T-helper 9 cell (primary cell): ENCODE measurements at places on chromosomes 5 and 9.

DNA sequence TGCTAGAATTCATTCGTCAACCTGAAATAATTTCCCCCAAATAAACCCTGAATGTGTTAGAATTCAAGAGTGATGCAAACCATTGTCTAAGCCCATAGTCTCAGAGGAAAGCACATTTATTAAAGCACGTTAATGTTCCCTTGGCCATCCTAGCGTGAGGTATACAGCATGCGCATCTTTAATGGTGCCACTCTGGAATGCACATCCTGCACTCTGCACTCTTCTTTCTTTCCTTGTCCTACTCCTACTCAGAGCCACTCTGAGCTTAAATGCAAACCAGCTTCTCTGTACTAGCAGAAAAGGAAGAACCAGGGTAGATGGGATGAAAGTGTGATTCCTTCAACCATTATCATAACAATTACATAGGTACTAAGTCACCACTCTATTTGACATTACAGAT lies 50.4 kb downstream of the ARL15 start:
- no peak for DNase-seq

DNA sequence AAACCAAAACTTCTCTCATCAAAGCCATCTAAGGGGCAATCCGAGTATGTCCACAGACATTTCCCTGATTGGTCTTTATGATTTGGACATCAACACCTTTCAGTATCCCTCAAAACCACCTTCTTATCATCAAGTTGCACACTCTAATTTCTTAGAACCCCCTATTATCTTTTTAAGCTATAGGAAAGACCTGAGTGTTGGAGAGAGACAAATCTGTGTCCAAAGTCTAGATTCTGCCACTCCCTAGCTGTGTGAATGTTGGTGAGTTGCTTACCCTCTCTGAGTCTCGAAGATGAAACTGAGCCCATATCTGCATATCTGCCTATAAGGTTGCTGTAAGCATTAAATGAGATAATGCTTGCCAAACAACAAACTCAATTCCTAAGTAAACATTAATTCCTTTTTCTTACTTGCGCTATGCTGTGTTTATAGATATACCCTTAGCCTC lies 159.1 kb downstream of the DOCK8 start:
- no peak for DNase-seq

DNA sequence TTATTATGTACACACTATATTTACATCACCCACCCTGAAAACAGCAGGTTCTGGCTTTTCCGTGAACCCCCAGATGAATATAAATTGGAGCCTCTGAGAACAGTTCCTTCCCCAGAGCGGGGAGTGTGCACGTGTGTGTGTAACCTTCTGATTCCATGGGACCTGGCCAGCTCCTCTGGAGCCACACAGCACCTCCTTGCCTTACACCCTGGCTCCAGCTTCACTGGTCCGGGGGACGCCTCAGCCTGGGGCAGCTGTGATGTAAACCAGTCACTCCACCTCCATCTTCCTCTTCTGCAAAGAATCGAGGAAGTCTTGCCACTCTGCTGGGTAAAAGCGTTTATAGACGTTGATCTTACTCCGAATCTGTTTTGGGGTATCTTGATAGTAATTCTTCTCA lies 4.4 kb downstream of the NOP16 start:
- DNase-seq: no peak

- no peak for DNase-seq
Measured at GRCh38 chr9:80492221-80492620, 920.5 kb downstream of the TLE4 start.

- DNase-seq: no peak
Measured at GRCh38 chr9:82080265-82080664, 91.7 kb downstream of the SPATA31D1 start.

- DNase-seq: no peak
Measured at GRCh38 chr9:121286973-121287741, 19.2 kb downstream of the GSN start.

DNA sequence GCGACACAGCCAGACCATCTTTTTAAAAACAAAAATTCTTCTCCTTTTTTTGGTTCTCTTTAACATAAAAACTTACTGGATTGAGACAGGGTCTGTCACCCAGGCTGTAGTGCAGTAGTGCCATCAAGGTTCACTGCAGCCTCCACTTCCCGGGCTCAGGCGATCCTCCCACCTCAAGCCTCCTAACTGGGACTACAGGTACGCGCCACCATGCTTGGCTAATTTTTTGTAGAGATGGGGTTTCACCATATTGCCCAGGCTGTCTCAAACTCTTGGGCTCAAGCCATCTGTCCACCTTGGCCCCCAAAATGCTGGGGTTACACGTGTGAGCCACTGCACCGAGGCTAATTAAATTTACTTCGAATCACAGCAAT lies 13.8 kb downstream of the HNRNPK start:
- DNase-seq: no peak

- DNase-seq: no peak
Measured at GRCh38 chr9:133944746-133945135, 47.4 kb downstream of the VAV2 start.

GRCh38 chr5:116576053-116576713 lies 1.6 kb upstream of the SEMA6A start:
- DNase-seq: no peak

- DNase-seq: no peak
Measured at GRCh38 chr9:106286249-106286648, 576.7 kb upstream of the ZNF462 start.

DNA sequence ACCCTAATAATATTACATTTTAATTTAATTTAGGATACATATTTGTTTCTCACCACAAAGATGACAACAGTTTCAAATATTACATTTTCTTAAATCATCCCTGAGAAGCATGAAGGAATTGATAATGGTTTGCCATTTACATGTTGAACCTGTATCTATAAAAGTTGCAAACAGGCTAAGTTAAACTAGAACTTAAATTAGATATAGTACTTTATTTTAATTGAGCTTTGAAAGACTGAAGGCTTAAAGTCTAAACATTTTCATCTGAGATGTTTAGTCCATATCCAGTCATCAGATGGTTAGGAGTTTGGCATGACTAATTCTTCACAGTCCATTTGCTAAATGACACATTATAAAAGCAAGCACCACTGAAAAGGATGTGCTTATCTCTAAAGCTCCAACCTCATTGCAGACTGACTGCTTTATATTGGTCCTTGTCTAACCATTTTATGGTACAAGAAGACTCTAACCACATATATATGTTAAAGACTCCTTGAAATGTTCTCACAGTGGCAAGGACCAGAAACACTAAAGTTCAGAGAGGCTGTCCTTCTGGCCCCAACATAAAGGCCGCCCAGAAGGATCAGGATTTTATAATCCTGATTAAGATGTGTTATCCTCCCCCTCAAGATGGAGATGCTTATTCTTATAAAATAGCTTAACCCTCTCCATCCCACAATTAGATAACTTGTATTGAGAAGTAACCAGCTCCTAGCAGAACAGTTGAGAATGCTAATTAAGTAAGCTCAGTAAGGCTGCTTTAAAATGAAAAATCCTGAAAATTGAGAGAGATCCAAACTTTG lies 25.8 kb downstream of the WNT8A start:
- no peak for DNase-seq

- DNase-seq: no peak
Measured at GRCh38 chr5:140217299-140218026, 42.5 kb downstream of the CYSTM1 start.

DNA sequence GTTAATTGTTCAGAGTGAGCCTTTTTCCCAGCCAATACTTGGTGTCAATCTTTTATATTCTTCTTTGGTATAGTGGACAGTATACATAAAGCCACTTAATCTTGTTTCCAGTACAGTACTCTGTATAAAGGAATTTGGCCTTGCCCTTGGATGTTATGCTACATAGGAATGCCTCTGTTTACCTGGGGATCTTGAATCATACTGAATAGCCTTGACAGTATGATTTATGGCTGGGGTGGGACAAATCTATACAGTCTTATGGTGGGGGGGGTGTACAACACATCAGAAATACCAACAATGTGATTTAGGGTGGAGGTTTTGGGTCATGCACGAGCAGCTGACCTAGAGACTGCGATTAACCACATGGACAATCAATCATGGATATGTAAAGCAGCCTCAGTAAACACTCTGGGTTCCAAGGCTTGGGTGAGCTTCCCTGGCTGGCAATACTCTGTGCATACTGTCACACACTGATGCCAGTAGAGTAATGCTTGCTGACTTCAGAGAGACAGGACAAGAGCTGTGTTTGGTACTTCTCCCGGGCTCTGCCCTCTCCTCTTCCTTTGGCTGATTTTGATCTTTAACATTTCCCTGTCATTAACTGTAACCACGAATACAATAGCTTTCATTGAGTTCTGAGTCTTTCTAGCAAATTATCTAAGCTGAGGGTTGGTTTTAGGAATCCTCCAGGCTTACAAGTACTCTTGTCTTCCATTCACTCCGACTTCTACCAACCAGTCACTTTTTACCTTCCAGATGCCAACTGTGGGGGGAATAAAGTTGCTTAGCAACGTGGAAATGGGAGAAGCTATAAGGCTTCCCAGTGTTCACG lies 84.6 kb downstream of the IARS1 start:
- no peak for DNase-seq

- DNase-seq: no peak
Measured at GRCh38 chr9:133888809-133889491, 103.2 kb downstream of the VAV2 start.

GRCh38 chr9:84993105-84993504 lies 323.6 kb downstream of the NTRK2 start:
- DNase-seq: no peak

DNA sequence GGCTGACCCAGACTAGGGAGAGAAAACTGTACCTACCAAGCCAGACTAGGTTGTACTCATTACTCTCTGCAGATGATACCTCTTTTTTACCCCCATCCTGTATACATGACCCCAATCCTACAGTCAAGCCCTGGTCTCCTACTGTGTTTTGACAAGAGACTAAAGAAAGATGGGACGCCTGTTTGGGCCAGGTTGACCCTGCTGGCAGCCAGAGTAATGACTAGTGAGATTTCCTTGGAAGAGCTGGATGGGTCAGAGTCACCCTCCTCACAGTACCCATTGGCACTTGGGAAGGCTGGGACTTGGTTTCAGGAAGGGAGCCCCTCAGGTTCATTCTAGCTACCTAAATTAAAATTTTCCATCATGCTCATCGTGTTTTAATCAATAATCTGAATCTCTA lies 89.7 kb upstream of the NR4A3 start:
- DNase-seq: no peak
